ENCODE measurements at places on chromosomes 13 and 19.

- no peak for DNase-seq
These were observed 48.1 kb downstream of the IRS2 start for GRCh38 chr13:109738298-109738746.

DNA sequence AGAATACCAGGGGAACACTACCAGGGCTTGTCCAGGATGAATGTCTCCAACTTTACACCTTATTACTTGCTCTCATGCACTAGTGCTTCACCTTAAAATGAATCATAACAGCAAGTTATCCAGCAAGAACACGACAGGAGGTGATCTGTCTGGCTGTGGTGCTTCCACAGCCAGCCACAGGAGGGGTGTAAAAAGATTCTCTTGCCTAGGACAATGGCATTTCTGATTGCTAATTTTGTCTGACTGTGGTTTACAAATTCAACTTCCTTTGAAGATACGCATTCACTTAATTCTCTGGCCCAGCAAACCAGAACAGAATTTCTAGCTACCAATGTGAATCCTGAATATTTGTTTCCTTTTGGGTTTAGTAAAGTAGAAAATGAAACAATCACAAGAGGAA lies 23.1 kb upstream of the COG3 start:
- DNase-seq: no peak

DNA sequence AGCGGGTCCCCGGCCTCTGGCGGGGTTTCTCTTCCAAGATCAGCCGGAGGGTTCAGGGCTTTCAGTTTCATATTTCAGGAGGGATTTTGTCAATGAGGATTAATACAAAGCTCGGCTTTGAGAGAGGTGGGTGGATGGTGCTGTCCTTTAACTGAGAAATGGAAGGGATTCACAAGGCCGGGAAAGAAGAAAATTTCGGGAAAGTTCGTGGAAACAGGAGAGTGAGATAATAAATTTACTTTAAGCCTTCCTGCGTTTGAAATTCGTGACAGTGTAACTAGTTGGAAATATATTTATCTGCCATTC lies 283 bp upstream of the PARP4 start:
- DNase-seq: no peak

DNA sequence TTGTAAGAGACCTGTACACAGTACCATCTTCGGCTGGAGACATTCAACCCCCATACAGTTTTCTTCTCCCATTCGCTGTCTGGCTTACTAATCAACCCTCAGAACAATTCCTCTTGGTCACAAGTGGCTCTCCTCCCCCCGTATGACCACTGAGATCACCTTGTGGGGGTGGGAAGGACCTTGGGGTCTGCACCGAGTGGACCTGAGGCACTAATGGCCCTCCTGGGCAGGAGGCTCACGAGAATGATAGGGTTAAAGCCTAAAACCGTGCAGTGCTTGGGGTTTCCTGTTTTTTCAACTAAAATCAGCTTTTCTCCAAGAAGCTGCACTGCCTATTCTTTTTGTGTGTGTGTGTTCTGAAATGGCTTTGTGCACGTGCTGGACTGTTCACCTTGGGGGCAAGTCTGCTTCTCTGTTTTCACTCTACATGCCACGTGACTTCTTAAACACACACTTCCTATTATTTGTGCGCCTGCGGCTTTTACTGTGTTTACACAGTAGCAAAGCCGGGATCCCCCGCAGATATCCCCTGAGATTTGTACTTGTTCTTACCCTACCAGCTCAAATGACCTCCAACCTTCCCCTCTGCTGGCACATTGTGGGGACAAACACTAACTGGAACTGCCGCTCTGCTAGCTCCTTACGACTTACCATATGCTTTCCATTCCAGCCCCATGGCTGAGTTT lies 12.3 kb downstream of the RBM26 start:
- DNase-seq: peak; percentile 72

GRCh38 chr13:58579468-58579867 lies 947.9 kb downstream of the PCDH17 start:
- no peak for DNase-seq

GRCh38 chr19:17766543-17767131 lies 15.4 kb downstream of the FCHO1 start:
- peak; percentile 58 for DNase-seq

GRCh38 chr19:55179606-55180484 lies at the start of gene SYT5:
Gene SYT5, minus strand, starts transcription at chr19:55180289. Its CDS starts 1,248 bp downstream, at chr19:55179041.
- DNase-seq: no peak

- peak; percentile 42 for DNase-seq
These were observed 6.4 kb upstream of the NFIC start for GRCh38 chr19:3359919-3360420.

- no peak for DNase-seq
These were observed 27.7 kb upstream of the EPHX3 start for GRCh38 chr19:15259907-15260306.

DNA sequence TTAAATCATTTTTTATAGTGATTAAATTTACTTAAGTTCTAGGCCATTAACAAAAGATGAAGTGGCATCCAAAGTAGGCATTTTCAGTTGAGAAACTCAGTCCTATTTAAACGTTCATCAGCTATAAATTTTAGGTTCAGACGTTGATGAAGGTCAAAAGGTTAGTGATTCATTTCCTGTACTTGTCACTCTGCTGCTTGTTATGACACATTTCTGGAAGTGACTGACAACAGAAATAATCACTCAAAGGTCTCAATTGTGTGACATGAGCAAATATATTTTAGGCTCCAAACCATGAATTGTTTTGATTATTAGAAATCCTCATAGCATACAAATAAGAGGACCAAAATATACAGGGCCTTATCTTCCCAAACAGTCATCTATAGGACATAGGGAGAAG lies 10.3 kb upstream of the EDNRB start:
- DNase-seq: no peak

DNA sequence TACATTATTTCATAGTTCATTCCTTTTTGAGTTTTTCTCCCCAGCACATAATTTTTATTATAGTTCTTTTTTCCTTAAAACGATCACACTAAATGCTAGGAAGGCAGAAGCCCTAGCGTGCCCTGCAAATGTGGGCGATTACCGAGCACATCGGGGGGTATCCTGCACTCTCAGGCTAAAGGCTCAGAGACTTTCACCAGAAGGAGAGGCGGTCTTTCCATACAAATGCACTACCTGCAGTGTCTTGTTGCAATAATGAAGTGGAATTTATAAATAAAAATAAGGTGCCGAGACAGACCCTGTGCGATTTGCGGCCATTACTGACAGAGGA lies 29.3 kb upstream of the SPACA7 start:
- DNase-seq: no peak

GRCh38 chr19:5864725-5865486 lies 5.4 kb downstream of the FUT5 start:
- no peak for DNase-seq

- DNase-seq: no peak
These were observed 163.4 kb upstream of the GPR12 start for GRCh38 chr13:26923824-26924605.

DNA sequence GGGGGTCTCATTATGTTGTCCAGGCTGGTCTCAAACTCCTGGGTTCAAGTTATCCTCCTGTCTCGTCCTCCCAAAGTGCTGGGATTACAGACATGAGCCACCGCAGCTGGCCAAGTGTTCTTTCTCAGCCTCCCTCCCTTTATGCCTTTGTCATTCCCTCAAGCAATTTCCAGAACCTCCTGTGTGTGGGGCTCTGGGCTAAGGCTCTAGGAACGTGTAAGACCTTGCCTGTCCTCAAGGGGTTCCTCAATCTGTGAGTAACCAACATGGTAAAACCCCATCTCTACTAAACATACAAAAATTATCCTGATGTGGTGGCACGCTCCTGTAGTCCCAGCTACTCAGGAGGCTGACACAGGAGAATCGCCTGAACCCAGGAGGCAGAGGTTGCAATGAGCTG lies 15.5 kb upstream of the SPACA4 start:
- DNase-seq: no peak

DNA sequence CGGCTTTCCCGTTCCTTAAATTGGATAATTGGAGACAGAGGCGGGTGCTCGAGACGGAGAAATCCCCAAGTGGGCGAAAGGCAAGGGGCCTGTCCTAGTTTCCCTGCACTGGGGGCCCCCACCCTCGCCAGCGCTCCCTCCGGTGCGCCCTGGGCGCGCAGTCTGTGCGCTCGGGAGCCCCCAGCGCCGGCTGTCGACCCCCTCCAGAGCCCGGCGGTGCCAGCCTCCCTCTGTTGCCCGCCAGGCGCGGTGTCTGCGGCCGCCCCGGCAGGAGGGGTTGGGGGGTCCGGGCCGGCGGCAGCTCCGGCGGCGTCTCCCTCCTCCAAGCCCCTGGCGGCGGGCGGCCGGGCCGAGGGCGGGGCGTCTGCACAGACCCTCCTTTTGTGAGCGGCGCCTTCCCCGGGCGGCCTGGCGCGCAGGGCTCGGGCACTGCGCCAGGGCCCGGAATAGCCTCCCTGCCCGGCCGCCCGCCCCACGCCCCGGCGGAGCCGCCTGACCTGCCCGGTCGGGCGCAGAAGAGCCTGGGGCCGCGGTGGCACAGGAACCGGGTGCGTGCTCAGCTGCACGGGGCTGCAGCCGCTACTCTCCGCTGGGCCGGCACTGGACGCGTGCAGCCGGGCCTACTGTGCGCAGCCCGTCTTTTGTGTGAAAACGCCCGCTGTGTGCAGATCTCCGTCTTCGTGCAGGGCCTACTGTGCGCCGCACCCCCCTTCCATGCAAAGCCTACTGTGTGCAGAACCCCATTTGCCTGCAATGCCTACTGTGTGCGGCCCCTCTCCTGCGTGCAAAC lies 13.2 kb downstream of the GADD45B start:
- peak; percentile 58 for DNase-seq

GRCh38 chr13:37418490-37418889 lies 180.1 kb downstream of the POSTN start:
- no peak for DNase-seq

GRCh38 chr13:77898097-77898496 lies 20.5 kb downstream of the EDNRB start:
- DNase-seq: no peak

DNA sequence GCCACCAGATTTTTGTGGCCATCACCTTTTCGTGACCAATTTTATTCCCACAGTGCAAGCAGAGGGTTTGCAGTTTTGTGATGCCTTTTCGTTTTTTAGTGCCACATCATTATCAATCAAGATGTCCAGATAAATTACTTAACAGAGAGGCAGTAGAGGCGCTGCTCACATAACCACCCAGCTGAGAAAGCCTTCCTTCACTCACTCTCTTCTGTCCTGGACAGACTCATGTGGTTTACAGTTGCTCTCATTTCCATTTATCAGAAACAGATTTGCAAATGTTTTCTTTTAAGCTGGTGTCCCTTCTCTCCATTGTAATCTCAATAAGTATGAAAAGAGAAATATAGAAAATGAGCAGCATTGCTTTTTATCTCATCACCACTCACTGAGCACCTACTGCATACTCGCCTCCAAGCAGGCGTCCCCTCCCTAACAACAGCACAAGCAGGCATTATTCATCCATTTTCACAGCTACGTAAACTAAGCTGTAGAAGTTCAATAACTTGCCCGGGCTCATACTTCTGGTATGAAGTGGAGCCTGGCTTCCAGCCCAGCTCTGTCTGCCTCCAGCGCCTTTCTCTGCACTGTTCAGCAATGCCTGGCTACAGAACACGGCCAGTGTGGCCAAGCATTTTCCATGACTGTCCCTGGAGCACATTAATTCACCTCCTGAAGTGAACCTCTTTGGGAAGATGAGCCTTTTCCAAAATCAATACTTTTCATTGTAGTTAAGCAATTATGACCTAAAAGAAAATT lies 34.6 kb upstream of the KATNAL1 start:
- DNase-seq: peak; percentile 45

- DNase-seq: no peak
These were observed 20.0 kb downstream of the PEX11G start for GRCh38 chr19:7468840-7469239.

GRCh38 chr13:34943436-34944273 lies 1.6 kb downstream of the NBEA start:
- DNase-seq: peak; percentile 38

DNA sequence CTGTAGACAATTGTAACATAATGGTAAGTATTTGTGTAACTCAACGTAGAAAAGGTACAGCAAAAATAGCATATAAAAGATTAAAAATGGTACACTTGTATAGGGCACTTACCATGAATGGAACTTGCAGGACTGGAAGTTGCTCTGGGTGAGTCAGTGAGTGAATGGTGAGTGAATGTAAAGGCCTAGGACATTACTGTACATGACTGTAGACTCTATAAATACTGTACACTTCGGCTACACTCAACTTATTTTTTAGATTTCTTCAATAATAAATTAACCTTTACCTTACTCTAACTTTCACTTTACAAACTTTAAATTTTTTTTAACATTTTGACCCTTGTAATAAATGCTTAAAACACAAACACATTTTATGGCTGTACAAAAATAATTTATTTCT lies 72.1 kb upstream of the FAM216B start:
- DNase-seq: no peak

DNA sequence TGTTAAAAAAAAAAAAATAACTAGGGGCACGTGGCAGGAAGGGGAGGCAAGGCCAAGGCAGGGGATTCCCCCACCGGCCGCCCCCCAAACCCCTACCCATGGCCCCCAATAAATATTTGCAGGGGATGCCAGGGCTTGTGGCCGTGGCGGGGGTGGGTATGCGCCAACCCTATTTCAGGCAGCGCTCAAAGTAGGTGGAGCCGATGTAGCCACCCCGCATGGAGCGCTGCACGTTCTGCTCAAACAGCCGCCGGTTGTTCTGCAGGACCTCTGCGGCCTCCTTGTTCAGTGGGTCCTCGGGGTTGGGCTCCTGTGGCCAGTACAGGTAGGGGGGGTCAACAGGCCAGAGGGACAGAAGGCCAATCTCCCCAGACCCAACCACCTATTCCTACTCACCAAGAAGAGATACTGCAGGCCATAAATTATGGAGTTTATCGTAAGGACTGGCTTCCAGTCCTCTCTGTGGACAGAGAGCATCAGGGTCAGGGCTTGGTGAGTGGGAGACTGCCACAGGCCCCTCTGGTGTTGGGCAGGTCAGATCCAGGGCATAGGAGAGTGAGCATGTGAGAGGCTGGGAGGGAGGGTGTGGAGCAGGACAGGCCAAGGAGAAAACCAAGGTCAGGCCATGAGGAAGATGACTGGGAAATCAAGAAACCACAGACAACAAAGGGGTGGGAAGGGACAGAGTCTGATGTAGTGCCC lies 1.2 kb upstream of the CHMP2A start:
- DNase-seq: no peak

- DNase-seq: peak; percentile 20
These were observed 27.8 kb downstream of the ANKRD10 start for GRCh38 chr13:110886870-110887596.

GRCh38 chr13:72500851-72501250 lies 226.6 kb downstream of the MZT1 start:
- no peak for DNase-seq

GRCh38 chr13:24168979-24169378 lies 8.5 kb downstream of the SPATA13 start:
- no peak for DNase-seq

- DNase-seq: no peak
These were observed 16.3 kb upstream of the GPR183 start for GRCh38 chr13:99323488-99323887.

DNA sequence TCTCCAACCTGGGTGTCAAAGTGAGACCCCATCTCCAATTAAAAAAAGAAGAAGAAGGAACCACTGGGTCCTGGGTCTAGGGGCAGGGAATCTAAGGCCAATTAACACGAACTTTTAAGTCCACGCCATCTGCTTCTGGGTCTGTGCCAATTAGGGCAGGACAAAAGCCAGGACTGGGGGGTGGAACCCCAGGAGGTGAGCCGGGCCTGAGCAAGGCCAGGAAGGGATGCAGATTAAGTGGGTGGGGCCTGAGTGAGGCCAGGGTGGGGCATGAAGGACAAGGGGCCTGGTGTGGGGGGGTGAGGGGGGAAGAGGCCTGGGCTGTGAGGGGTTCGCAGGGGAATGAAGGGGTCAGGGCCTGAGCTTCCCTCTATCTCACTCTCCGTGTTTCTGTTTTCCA lies 26.3 kb upstream of the ZNF83 start:
- DNase-seq: no peak

- DNase-seq: no peak
These were observed 54.2 kb downstream of the CCNE1 start for GRCh38 chr19:29866011-29866410.
